ENCODE measurements at places on chromosomes 6 and 20.

DNA sequence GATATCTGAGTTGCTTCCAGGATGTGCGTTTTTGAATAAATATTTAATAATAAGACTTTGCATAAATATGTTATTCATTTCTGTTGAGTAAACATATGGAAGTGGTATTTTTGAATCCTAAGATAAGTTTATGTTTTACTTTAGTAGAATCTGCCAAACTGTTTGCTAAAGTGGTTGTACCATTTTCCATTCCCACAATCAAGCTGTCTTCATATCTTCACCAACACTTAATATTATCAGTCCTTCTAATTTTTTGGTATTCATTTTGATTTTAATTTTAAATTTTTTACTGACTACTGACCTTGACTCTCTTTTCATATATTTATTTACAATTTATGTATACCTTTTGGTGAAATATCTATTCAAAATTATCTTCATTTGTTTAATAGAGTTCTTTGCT is 293.9 kb upstream of the PTCHD4 start:
- no peak for DNase-seq

DNA sequence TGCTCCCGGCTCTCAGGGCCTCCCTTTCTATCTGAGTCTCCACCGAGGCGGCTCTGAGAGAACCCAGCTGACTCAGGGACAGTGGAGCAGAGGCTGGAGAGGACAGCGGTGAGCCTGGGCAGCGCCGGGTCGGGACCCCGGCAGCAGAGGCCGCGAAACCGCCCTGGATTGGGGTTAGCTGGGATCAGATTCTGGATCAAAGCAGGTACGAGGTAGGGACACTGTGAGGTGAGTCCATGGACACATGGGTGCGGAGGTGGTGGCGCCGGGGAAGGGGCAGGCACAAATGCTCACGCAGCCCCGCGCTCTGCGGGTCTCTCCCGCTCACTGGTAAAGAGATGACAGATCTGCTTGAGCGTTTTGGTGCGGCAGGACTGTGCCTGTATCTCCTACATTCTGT is 146.4 kb upstream of the GGTLC1 start:
- DNase-seq: no peak

GRCh38 chr6:24990944-24991809 is 55.4 kb upstream of the RIPOR2 start:
- no peak for DNase-seq

DNA sequence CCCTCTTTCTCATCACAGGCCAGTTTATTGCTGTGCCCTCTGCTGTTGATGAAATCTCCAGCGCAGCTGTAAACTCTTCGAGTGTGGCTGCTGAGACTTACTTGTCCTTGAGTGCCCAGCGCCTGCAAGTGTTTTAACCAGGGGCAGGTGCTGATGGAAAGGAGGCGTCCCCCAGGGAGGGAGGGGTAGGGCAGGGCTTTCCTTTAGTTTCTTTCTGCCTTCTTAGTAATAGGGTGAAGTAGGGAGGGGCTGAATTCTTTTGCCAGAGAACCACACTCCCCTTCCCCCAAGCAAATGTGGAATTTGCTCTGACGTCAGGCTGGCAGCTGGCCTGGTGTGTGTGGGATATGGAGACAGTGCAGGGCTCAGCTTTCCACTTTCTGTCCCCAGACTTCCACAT is 61.2 kb downstream of the IGF2R start:
- DNase-seq: no peak

GRCh38 chr6:45791211-45792168 is 224.2 kb downstream of the CLIC5 start:
- DNase-seq: no peak

GRCh38 chr20:10531848-10532247 is 96.7 kb downstream of the SLX4IP start:
- no peak for DNase-seq

DNA sequence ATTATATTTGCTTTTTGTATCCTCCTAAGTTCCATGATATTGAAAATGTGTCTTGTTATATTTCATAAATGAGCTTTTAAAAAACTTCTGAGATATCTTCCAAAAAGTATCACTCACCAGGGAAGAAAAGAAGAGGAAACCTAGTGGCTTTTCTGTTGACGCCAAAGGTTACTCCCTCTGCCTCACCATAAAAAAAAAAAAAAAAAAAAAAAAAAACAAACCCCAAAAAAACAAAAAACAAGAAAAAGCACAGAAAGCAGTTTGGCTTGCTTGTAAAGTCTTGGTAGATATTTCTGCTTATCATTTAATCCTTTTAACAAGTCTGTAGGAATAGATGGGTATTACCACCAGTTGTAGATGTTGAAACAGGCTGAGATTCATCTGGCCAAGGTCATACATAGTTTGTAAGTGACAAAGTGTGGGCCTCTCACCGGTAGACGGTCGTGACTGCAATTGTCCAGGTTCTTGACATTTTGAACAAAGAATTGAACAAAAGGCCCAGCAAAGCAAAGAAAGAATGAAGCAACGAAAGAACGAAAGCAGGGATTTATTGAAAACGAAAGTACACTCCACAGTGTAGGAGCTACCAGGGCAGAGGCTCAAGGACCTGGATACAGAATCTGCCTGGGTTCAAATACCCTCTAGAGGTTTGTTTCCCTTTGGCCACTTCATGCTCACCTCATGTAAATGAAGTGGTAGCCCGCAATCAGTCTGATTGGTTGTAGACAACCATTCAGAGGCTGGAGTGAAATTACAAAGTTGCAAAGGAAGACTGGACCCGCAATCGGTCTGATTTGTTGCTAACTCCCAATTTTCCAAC is 11.6 kb upstream of the ELOVL5 start:
- no peak for DNase-seq

DNA sequence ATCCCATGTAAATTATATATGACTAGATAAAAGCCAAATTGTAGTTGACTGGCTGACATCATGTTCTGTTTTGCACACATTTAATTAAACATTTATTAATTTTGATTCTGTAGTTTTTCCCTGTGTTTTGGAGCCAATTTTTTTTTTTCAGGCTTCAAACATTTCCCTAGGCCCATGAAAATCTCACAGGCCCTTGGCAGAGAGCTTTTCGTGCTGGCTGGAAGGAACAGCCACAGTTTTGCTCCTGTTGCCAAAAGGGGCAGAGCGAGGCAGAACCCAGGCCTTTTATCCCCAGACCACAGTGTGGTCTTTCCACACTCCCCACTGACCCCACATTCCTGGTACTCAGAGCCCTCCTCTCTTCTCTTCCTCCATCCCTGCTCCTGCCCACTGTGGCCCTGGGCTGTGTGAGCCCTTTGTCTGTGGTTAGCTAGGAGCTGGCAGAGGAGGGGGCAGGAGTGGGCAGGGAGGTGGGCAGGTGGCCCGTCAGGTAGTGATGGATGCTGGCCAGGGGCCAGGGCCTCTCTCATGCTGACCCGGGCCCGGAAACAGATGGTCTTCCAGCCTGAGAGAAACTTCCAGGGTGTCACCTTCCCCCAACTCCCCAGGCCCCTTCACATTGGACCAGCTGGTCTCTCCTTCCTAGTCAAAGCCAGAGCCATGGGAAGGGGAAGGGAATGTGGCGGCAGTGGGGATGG is 19.4 kb upstream of the CCM2L start:
- no peak for DNase-seq

DNA sequence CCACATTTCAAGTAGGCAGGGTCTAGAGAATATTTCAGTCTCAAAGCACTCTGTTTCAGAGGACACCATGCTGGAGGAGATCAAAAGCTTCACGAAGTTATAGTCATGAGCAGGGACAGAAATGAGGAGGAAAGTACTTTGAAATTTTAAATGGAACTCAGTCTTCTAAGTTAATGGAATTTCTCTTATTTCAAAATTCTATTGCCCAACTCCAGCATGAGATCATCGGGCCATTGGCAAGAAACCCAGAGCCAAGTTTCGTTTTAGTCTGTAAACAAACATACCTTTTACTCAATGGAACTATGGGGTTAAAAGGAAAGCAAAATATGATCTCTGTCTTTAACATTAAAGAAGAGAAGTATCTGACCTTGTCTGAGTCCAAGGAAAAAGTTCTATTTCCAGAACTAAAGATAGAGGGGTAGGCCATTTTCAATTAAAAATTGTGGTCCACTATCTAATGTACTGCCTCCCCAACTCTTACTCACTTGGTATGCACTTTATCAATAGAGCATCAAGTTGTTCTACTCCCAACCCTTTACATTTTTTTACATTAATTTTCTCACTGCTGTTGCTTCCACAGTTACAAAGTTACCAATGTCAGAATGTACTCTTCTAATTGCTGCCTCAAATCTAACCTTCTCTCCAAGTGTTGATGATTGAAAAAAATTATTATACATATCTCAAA is 235.3 kb upstream of the NRSN1 start:
- no peak for DNase-seq

DNA sequence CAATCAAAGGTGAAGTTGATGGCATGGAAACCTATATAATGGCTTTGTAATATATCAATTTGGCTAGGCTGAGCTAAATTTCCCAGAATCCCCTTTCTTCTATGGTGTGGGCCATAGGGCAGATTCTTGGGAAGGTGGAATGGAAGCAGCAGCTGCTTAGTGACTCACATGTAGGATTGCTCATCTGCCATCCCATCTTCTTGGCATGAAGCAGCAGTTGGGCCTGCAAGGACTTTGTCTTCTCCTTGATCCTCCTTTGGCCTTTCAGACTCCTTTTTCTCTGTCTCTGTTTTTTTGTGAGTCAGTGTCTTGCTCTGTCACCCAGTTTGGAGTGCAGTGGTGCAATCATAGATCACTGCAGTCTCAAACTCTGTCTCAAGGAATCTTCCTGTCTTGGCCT is 52.6 kb upstream of the CEP162 start:
- no peak for DNase-seq

DNA sequence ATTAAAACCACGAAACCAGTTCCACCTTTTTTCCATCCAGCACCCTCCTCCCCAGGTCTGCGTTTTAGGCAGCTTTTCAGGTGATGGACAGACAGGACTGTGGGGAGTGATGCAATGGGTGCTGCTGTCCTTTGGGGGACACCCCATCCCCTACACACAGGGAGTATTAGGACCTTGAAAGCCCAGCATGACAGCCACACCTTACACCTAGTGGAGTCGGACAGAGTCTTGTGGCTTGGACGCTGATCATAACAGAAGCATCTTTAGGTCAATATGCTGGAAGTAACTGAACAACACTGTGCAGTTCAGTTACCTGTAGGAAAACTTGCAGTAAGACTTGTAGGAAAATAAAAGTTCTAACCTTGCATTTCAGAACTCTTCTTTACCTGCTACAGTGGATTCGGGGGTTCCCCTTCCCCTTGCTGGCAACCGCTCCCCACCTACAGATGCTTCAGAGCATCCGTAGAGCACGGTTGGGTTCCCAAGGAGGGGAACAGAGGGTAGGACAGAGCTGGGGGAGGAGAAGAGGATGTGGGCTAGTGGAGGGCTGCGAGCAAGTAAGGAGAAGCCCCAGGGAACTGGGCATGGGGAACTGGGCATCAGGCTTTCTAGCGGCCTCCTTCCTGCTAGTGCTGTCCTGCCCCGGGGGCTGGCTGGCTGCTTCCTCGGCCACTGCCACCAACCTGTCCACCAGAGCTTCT is 31.7 kb downstream of the PLEKHG1 start:
- no peak for DNase-seq

GRCh38 chr6:136784910-136785746 is 7.1 kb downstream of the MAP3K5 start:
- DNase-seq: no peak

GRCh38 chr20:4603724-4604123 is 118.0 kb upstream of the PRND start:
- no peak for DNase-seq

GRCh38 chr20:38920851-38921250 is 5.4 kb upstream of the FAM83D start:
- DNase-seq: no peak

GRCh38 chr6:162387718-162388382 is 339.7 kb downstream of the PRKN start:
- DNase-seq: no peak

DNA sequence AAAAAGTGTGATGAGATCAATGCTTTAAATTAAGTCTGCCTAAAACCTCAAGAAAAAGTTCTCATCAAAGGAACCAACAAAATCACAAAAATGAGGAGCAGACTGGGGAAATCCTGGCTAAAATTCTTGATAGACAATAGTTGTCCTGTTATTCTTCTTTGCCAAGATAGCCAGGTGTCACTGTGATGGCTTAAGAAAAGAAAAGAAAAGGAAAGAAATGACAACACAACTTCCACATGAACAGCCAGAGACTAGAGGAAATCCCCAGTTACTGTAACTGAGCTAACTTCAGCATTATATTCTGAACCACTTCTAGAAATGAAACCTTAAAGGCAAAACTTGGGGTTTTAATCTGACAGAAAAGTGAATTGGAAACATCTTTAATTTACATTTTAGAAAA is 129.6 kb downstream of the CD24 start:
- DNase-seq: no peak

- no peak for DNase-seq
These were observed 51.5 kb downstream of the GMDS start for GRCh38 chr6:2193931-2194330.

GRCh38 chr20:32062776-32063170 is 10.7 kb downstream of the HCK start:
- DNase-seq: no peak

GRCh38 chr6:53154794-53155193 is 6.2 kb upstream of the GCM1 start:
- no peak for DNase-seq

DNA sequence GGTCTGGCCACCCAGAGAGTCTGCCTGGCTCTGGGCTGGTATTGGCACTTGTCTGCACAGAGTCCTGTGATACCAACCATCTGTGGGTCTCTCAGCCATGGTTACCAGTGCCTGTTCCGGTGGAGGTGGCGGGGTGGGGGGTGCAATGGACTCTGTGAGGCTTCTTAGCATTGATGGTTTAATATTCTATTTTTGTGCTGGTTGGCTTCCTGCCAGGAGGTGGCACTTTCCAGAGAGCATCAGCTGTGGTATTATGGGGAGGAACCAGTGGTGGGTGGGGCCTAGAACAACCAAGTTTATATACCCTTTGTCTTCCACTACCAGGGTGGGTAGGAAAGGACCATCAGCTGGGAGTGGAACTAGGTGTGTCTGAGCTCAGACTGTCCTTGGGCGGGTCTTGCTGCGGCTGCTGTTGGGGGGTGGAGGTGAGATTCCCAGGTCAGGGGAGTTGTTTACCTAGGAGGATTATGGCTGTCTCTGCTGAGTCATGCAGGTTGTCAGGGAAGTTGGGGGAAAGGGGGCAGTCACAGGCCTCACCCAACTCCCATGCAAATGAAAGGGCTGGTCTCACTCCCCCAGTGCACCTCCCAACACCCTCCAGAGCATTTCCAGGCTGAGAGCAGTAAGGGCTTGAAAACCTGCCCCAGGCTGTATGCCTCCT is 117.5 kb downstream of the FLRT3 start:
- no peak for DNase-seq

- no peak for DNase-seq
These were observed 170.7 kb downstream of the MYLK4 start for GRCh38 chr6:2579804-2580570.

GRCh38 chr20:64139199-64140060 is 24.8 kb upstream of the MYT1 start:
- no peak for DNase-seq

GRCh38 chr20:15328084-15328483 is 990.7 kb upstream of the FLRT3 start:
- DNase-seq: no peak
